ENCODE measurements at places on chromosomes 7 and 10.

DNA sequence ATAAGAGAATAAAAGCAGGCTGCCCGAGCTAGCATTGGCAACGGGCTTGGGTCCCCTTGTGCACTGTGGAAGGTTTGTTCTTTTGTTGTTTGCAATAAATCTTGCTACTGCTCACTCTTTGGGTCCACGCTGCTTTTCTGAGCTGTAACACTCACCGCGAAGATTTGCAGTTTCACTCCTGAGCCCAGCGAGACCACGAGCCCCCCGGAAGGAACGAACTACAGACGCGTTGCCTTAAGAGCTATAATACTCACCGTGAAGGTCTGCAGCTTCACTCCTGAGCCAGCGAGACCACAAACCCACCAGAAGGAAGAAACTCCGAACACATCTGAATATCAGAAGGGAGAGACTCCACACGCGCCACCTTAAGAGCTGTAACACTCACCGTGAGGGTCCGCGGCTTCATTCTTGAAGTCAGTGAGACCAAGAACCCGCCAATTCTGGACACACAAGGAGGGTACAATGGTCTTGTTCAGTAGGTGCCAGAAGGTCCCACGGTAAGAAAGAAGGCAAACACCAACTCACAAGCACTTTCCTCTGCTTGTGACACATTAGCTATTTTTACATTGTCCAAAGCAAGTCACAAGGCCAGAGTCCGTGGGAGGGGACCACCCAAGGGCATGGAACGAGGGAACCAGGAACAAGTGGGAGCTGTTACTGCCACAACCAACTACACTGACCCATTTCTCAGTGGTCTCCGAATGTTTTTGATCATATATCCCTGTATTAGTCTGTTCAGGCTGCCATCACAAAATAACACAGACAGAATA lies 29.2 kb upstream of the CACUL1 start:
- DNase-seq: no peak

DNA sequence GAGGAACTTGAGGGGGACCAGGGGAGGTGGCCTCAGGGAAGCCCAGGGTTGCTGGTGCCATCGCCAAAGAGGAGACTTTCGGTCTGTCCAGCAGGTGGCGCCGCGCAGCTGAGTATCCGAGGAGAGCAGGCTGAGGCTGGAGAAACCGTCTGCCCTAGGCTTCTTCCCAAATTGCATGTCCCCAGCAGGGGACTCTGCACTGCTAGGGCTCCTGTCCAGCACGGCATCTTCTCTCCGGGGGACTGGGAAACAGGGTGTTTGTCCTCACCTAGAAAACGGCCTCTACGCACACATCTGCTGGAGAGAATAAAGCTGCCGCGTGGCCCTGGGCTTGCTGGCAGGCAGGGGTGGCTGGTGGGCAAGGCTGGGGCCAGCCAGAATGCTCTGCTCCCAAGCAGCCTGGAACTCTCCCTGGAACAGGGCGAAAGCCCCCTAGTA lies 161.9 kb downstream of the SH2D4B start:
- peak; percentile 15 for DNase-seq

DNA sequence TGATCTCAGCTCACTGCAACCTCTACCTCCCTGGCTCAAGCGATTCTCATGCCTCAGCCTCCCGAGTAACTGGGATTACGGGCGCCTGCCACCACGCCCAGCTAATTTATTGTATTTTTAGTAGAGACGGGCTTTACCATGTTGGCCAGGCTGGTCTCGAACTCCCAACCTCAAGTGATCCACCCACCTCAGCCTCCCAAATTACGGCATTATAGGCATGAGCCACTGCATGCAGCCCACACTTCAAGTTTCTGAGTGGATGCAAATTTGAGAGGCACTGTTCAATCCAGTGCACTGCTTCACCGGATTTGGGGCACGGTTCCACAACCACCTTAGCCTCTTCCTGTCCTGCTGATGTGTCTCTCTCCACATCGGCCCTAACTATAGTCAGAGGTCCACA lies 16.5 kb downstream of the CNPY1 start:
- DNase-seq: no peak

DNA sequence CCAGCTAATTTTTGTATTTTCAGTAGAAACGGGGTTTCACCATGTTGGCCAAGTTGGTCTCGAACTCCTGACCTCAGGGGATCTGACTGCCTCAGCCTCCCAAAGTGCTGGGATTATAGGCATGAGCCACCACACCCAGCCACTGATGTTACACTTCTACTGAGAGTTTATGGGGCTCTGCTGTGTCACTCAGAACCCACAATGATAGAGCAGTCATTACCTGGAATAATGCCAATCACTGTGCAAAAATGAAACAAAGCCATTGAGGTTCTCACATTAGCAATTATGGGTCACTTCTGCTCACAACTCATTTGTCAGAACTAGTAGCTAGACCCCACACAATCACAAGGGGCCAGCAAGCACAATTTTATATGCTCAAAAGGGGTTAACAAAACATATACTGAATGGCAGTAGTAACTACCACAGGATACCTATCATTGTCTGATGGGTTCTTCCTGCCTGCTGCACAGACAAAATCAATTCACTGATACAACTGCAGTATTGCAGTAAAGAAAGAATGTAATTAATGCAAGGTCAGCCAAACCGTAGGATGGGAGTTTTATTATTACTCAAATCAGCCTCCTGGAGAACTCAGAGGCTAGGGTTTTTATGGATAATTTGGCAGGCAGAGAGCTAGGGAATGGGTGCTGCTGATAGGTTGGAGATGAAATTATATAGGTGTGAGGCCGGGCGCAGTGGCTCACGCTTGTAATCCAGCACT lies 72.1 kb upstream of the TRIM24 start:
- DNase-seq: no peak

- no peak for DNase-seq
These were observed 351.9 kb upstream of the LRGUK start for GRCh38 chr7:133775201-133775600.

DNA sequence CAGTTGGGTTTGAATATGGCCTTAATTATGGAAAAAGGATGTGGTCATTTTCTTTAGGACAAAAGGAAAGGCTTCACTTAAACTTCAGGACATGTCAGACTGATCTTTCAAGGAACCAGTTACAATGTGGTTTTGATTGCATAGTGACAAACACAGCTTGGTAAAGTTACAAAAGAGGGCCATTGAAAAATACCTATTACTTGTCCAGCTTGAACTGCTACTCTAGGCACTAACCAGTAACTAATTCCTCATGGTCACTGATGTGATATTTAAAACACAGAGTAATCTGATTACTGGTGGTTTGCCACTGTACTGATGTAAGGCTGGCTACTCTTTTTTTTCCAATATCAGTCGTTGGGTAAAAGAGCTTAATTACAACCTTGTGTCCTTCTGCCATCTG lies 22.6 kb downstream of the TES start:
- DNase-seq: no peak

GRCh38 chr7:69893906-69894305 lies 295.6 kb downstream of the AUTS2 start:
- DNase-seq: peak; percentile 56

- DNase-seq: no peak
These were observed 15.5 kb upstream of the CALD1 start for GRCh38 chr7:134763960-134764359.

DNA sequence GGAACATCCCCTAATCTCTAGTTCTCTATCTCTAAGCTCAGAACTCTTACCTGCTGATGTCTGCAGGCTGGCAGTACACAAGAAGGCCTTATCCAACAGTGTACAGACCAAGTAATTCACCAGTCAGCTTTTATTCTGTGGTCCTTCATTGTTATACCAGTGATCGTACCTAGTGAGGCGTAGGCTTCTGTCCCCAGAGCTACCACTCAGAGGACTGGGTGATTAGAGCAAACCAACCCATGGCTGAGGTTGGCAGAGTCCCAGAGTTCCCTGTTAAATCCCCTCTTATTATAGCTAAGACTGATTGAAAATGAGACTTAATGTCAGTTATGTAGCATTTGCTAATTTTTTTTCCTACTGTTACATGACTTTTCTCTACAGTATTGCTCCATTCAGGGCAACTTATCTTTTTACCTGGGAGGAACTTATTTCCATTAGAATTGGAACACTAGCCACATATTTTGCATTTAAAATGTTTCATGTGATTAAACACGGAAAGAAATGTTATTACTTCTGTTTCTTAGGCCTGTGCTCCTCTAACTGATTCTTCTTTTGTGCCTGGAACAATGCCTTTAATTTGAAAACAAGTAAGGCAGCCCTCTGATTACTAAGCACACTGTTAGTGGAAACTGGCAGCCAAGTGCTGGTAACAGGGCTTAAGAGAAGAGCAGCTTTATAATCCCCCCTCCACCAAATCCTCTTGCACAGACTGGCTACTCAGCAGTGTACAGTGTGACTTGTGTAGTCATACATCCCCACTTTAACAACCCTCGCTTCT lies 127.2 kb downstream of the LRRC4 start:
- no peak for DNase-seq

- no peak for DNase-seq
These were observed 51.2 kb downstream of the VIPR2 start for GRCh38 chr7:159093351-159093971.

DNA sequence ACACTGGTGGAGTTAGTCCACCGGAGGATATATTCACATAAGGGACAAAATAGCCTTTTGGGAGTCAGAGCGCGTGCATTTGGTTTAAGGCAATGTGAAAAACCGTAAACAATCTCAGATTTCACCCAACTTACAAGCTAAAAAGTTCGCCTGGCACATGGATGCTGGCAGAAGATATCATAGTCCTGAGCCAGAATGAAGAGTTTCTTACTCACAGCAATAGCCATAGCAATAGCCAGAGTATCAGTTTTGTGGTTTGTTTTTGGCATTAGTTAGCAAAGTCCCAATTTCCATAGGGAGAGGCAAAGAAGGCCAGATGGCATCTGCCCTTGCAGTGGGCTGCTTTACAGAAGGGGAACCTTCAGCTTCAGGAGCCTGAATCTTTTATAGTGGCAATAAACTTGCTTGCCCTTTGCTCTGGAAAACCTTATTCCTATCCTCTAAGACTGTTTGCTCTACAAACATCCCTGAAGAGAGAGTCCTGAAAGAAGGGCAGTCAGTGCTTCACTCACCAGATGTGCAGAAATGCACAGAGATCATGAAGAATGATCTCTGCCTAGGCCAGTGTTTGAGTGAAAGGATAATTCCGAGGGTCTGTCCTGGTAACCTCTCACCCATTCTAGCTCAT lies 28.7 kb upstream of the RSBN1L start:
- no peak for DNase-seq

- no peak for DNase-seq
These were observed 26.6 kb downstream of the TET1 start for GRCh38 chr10:68586606-68587305.

DNA sequence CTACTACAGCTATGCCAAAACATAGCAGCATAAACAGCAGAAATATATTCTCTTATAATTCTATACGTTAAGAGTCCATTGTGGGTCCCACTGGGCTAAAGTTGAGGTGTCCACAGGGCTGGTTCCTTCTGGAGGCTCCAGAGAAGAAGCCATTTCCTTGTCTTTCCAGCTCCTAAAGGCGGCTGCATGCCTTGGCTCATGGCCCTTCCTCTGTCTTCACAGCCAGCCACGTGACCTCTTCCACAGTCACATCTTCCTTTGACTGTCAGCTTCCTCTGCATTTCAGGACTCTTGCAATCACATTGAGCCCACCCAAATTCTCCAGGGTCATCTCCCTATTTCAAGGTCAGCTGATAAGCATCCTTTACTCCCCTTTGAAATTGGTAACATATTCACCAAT lies 17.2 kb downstream of the NACAD start:
- DNase-seq: no peak

DNA sequence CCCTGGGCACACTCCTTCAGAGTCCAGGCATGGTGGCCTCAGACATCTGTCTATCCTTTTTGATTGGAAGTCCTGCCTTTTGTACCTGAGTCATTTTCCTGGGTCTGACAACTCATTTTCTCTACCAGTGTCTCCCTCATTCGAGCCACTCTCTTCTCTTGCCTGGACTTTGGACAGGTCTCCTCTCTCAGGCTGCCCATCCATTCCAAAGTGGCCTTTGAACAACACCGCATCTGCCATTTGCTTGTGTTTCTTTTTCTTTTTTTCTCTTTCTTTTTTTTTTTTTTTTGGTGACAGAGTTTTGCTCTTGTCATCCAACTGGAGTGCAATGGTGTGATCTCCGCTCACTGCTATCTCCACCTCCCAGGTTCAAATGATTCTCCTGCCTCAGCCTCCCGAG lies 142.1 kb upstream of the COBL start:
- no peak for DNase-seq

DNA sequence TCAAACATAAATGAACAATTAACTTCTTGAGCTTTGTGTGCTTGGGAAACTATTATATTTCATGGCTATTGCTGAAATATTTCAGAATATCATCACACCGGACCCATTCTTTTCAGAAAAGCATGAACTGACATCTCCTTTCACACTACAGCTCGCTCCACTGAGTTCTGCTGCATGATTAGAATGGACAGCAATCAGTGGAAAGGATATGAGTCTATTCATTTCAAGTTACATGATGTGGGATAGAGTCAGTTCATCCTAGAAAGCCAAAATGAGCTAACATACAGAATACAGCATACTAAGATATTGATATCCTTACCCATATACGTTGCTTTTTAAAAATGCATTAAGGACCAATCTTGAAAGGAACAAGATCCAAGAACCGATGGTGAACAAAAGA lies 1.1 kb upstream of the FAM53B start:
- DNase-seq: no peak

GRCh38 chr10:132326925-132327324 lies 5.1 kb upstream of the LRRC27 start:
- no peak for DNase-seq

GRCh38 chr10:90602862-90603610 lies 254.8 kb downstream of the HTR7 start:
- DNase-seq: no peak

- DNase-seq: peak; percentile 50
These were observed 68.5 kb upstream of the EEPD1 start for GRCh38 chr7:36084485-36085091.

GRCh38 chr10:5411941-5412276 lies 448 bp upstream of the NET1 start:
- peak; percentile 37 for DNase-seq

GRCh38 chr7:28685242-28685643 lies 272.9 kb downstream of the TRIL start:
- DNase-seq: no peak

DNA sequence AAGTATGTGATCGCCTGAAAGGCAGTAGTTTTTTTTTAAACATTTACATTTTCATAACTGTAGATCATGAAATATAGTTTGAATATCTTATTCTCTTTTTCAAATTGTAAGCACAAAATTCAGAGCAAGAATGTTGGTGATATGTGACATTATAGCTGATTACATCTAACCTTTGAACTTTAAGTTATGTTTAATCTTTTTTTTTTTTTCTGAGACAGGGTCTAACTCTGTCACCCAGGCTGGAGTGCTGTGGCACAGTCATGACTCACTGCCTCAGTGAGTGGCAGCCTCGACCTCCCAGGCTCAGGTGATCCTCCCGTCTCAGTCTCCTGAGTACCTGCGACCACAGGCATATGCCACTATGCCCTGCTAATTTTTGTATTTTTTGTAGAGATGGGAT lies 278.7 kb upstream of the NEBL start:
- DNase-seq: no peak

GRCh38 chr7:153390955-153391354 lies 631.4 kb downstream of the ACTR3B start:
- no peak for DNase-seq
